ENCODE measurements at places on chromosomes 13 and 19.

DNA sequence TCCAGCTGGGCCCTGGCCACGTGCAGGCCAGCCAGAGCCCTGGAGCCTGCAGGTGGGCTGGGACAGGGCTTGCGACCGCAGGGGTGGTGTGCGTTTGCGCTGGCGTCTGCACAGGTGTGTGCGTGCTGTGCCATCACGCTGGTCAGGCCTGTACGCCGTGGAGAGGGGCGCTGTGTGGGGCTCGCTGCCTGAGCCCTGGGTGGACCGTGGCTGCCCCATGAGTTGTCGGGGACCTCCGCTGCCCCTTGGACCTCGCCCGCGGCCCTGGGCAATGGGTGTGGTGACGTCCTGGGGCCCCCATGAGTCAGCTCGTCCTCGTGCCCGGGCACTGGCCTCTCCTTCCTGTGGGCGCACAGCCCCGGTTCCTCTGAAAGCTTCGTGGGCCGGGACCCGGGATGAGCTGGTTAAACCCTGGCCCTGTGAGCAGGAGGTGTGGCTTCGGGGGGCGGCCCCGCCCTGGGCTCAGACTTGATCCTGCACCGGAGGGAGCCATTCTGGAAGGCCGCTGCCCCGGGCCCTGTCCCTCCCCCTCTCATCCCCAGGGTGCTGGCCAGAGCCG, 6.8 kb downstream of the CSNK1G2 start:
- DNase-seq: no peak

DNA sequence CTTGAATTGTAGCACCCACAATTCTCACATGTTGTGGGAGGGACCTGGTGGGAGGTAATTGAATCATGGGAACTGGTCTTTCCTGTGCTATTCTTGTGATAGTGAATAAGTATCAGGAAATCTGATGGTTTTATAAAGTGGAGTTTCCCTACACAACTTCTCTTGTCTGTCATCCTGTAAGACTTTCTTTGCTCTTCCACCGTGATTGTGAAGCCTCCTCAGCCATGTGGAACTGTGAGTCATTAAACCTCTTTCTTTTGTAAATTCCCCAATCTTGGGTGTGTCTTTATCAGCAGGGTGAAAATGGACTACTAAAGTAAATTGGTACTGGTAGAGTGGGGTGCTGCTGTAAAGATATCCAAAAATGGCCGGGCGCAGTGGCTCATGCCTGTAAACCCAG, 215.6 kb downstream of the LIG4 start:
- DNase-seq: no peak

DNA sequence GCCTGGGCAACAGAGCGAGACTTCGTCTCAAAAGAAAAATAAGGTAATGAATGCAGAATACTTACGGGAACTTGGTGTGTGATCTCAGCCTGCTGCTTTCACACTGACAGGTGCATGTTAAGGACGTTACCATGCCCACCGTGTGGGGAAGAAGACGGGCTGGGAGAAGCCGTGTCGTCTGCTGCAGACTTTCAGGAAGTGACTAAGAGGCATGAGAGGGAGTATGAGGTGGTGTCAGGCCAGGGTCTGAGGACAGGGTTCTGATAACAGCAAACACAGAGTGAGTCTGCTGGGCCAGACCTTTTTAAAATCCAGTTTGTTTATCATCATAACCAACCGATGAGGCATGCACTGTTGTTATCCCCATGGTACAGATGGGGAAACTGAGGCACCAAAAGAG, 13.6 kb upstream of the GALP start:
- no peak for DNase-seq

GRCh38 chr19:58553799-58554493, 959 bp downstream of the CHMP2A start:
- no peak for DNase-seq

DNA sequence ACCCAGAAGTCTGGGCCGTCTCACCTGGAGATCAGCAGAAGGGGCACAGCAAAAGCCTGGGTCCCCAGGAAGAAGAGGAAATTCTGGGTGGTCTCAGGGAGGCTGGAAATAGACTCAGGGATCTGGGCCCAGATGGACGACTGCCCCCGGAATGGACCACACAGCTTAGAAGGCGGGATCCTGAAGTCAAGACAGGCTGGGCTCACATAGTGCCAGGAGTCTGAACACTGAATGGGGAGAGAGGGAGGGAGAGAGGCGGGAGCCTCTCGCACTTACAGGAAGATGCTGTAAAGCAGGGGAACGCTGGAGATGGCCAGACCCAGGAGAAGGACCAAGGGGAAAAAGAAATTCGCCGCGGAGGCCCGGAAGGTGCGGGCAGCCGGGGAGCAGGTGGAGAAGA, 1.3 kb upstream of the LENG1 start:
- no peak for DNase-seq

DNA sequence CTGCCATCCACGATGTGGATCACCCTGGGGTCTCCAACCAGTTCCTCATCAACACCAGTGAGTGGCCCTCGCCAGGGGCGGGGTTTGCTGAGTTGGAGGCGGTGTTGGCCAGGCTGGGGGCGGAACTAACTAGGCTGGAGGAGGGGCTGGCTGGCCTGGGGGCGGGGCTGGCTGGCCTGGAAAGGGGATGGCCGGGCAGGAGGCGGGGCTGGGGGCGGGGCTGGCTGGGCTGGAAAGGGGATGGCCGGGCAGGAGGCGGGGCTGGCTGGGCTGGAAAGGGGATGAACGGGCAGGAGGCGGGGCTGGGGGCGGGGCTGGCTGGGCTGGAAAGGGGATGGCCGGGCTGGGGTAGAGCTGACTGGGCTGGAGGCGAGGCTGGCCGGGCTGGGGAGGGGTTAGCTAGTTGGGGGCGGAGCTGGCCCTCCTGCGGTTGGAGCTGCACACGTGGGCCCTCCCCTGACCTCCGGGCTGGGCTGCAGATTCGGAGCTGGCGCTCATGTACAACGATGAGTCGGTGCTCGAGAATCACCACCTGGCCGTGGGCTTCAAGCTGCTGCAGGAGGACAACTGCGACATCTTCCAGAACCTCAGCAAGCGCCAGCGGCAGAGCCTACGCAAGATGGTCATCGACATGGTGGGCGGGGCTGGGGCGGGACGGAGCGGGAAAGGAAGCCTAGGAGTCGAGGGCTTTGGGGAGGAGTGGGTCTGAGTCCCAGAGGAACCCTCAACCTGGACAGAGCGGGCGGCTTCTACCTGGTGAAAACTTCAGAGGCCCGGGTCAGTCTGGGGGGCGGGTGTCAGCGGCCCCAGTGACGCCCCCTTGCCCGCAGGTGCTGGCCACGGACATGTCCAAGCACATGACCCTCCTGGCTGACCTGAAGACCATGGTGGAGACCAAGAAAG, 41.0 kb downstream of the PDE4A start:
- peak; percentile 82 for DNase-seq

GRCh38 chr13:35393886-35394285, 82.6 kb downstream of the MAB21L1 start:
- DNase-seq: no peak

DNA sequence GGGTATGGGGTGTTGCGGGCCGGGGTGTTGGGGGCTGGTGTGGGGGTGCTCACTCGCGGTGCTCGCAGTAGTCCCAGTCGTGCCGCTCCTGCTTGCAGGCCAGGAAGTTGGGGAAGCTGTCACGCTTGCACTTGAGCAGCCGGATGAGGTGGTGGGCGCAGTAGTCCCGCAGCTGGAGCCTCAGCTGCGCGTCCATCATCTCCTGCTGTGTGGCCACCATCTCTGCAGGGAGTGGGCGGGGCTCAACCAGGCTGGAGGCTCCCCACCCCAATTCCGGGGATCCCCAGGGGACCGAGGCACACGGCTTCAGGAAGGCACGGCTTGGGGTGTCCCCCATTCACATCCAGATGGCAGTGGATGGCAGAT, 5.2 kb downstream of the NDUFB7 start:
- DNase-seq: no peak

DNA sequence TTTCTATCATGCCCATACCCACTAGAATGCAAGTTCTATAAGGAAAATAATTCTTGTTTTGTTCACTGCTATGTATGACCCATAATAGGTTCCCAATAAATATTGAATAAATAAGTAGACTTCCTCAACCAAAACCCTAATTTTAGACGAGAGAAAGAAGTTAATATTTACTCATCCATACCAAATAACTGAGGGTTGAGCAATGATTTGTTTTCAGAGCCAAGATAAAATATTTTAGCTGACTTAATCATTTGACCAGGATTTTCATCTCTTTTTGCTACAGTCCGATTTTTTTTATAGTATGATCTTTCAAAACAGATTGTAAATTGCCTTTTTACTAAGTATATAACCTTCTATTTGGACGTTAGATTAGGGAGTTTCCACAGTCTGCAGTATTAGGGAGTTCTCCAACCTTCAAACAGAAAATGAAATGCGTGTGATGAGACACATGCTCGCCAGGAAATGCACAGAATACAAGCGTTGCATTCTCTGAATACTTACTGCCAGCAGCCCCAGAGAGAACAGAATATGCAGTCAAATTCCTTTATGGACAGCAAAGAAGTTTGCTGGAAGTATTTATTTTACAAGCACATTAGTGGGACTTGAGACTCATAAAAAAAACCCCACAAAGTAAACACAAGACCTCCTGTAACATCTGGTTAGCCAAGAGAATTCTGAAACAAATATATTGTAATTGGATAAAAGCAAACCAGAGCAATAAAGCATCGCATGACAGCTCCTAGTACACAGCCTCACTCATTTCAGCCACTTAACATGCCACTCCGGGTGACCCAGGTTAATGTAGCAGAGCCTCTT, 230.0 kb downstream of the MYO16 start:
- no peak for DNase-seq

DNA sequence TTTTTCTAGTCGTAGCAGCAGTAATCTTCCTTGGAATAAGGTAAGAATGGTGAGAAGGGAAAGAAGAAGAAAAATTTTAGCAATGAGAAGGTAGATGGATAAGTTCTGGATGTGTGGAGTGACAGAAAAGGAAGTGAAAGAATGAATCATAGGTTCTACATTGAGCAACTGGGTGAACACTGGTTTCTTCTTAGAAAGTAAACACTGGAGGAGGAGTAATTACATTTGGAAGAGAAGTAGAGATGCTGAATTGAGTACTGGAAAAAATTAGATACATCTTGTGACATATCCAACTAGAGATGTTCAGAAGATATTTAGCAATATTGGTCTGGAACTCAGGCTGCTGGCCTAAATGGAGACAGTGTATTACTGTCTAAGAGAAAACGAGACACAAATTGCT, 148.5 kb downstream of the GPC5 start:
- no peak for DNase-seq

DNA sequence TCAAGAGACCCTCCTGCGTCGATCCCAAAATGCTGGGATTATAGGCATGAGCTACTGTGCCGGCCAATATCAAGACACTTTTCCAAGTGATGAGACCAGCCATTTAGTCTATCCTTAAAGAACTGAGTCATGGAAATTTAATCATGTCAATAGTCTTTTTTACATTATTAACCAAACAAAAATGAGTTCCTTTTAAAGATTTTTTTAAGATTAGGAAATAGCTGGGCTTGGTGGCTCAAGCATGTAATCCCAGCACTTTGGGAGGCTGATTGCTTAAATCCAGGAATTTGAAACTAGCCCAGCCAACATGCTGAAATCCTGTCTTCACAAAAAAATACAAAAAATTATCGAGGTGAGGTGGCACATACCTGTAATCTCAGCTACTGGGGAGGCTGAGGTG, 16.7 kb upstream of the ZNF564 start:
- DNase-seq: no peak

DNA sequence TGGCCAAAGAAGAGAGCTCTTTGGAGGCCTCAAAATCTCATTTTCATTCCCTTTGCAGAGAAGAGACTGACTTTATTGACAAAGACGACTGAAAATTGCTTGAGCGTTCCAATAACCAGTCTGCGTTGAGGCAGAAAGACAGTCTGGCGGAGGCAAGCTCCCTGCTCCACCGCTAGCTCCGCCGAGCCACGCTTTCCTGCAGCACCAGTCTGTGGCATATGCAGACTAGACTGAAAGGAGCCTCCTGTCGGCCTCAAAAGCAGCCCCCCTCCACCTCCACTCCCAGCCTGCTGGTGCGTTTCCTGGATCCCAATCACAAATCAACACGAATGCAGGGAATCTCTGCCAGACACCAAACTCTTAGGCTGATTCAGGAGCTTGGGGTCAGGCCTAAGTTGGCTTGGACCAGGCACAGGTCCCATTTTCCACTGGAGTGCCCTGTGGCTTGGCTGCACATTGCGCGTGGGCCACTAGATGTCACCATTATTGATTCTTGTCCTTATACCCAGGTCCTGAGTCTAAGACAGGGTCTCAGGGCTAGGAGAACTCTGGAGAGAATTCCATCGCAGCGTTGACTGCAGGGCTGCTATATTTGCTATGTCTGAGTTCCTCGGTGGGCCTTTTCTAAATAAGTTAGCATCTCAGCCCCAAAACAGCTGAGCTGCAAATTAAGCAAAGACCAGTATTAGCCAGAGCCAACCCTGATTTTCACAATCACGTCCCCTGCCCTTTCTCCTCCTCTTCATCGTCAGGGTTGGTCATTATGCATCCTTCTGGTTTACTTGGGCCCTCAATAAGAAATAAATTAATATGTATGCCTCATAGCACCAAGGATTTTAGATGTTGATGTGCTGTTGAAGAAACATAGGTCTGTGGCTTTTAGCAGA, 5.2 kb upstream of the ZNF507 start:
- DNase-seq: peak; percentile 50

GRCh38 chr13:28022848-28023518, 34.5 kb upstream of the URAD start:
- DNase-seq: no peak

DNA sequence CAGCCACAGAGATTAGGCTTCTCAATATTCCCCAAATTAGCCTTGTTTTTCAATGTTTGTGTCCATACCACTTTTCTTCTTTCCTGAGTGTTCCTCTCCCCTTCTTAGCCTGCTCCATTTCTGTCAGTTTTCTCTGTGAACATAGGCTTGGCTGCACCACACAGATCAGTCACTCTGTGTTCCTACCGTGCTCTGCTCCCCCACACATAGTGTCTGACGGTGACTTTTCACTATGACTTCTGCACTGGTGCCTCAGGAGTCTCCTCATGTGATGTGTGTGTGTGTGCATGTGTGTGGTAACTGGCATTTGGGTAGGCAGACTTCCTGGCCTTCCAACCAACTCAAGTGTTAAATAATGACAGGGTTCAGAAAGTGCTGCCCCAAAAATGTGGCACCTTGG, 47.9 kb upstream of the MYCBP2 start:
- DNase-seq: no peak

- DNase-seq: peak; percentile 58
These were observed 8.9 kb downstream of the IGFL3 start for GRCh38 chr19:46115396-46116106.

DNA sequence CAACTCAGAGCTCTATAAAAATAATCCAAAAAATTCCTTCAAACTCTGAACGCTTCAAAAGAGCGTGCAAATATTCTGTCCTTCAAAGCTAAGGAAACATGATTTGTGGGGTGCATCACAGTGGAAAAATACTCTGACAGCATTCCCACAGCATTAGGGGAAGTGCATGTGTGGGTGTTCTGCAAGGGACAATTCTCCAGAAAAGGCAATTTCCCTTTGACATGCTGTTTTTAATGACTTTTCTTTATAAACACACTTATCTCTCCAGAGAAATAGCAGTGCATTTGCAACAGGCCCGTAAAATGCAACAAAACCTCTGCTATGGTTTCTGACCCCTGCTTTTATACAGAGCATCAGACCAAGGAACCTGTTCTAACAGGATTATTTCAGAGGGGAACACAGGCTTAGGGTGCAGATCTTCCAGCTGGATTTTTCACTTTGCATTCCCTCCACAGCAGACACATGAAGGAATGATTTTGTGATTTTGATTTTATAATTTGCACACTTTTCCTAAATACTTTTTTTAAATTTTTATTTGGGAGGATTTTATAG, 42.6 kb downstream of the KL start:
- no peak for DNase-seq

Measured in activated naive CD4-positive, alpha-beta T cell treated with Interleukin-2 at 50 U/mL for 16 hours (primary cell).